ENCODE measurements at places on chromosomes 6 and 20.

GRCh38 chr20:11845340-11845739 lies 72.4 kb upstream of the BTBD3 start:
- no peak for DNase-seq

- DNase-seq = no peak
These were observed 22.4 kb upstream of the E2F3 start for GRCh38 chr6:20379231-20379630.

GRCh38 chr6:34108176-34108575 lies 37.7 kb downstream of the GRM4 start:
- no peak for DNase-seq

- DNase-seq = no peak
These were observed 479.9 kb upstream of the BTBD3 start for GRCh38 chr20:11437611-11438380.

GRCh38 chr6:16196260-16196983 lies 42.0 kb upstream of the GMPR start:
- no peak for DNase-seq

- DNase-seq = no peak
These were observed 672.9 kb upstream of the MARCKS start for GRCh38 chr6:113184291-113184690.

GRCh38 chr6:162467679-162468078 lies 259.9 kb downstream of the PRKN start:
- no peak for DNase-seq

DNA sequence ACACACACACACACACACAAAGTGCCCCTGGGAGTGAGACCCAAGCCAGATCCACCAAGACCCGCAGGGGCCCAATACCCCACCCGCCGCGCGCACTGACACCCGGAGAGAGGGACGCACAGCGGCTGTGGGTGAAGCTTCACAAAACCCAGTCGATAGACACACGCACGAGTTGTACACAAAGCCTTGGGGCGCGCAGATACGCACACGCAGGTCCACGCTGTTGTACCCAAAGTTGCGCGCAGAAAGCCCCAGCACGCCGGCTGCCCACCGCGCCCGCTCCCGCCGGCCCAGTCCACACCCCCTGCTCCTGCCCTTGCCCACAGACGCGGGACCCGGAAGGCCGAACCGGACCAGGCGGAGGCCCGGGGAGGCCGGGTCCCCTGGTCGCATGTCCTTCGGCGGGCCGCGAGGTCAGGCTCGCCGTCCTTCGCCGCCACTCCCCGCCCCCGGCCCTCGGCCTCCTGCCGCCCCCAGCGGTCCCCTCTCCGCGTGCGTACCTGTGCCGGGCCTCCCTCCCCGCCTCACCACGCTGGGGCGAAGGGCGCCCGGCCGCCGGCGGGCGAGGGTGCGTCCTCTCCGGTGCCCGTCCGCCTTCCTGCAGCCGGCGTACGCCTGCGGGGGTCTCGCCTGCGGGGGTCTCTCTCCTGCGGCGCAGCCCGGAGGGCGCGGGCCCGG lies at the start of gene TMEM74B:
Gene TMEM74B, minus strand, starts transcription at position 344 of the 678 bp plus-strand sequence. CDS start 1,180 bp downstream, outside the sequence.
- no peak for DNase-seq
